Glomerular endothelial cell (primary cell): ENCODE measurements at places on chromosomes 11 and 22. TPM values are rescaled to one million over a fixed set of nuclear protein-coding genes. Genes with fewer than 3 reads are reported as not detected.

- no peak for DNase-seq
Measured at GRCh38 chr11:134580610-134580975, 168.6 kb upstream of the B3GAT1 start.

DNA sequence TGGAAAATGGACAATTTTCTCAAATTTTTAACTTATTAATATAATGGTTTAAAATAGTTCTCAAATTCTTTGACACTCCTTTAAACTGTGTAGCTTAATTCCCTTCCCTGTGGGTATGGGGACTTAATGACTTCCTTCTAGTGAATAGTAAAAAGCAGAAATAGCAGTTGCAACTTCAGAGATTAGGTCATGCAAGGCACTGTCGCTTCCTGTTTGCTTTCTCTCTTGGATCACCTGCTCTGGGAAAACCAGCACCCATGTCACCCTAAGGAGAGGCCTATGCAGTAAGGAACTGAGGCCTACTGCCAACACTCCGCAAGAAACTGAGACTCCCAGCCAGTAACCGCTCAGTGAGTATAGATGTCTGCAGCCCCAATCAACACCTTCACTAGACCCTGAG is 5.5 kb upstream of the PANX3 start:
- DNase-seq = no peak

DNA sequence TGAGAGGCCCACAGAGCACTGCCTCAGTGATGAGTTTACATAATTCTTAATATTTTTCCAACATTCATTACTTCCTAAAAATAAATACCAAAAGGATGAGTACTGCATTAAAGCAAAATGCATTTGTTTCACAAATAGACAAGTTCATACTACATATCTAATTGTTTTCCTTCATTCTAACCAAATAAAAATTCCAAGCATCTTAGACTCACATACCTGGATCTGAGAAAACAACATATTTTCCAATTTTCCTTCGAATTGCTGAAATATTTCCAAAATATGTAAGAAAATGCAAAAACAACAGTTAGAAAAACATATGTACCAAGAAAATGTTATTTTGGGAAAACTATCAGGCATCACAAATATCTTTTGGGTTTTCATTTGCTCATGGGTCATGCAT is 127.9 kb upstream of the CEP126 start:
- DNase-seq = no peak

DNA sequence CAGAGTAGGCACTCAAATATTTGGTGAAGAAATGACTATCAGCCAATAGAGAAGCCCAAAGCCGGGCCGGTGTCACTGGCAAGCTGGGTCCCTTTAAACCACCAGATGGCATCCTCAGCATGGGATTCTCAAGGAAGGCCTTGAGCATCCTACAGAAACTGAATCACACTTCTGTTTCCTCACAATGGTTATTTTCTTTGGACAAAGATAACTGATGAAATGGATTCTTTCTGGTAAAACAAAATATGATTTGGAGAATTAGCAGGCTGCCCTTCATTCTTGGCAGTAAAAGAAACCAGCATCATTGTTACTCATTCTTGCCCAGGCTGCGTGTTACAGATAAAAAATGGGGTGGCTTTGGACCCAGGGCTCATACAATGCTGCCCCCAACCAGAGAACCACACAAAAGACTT is 30.3 kb upstream of the ASPHD2 start:
- peak; percentile 33 for DNase-seq

APOBEC3A gene
- not detected in 2 replicates for total RNA-seq

DNA sequence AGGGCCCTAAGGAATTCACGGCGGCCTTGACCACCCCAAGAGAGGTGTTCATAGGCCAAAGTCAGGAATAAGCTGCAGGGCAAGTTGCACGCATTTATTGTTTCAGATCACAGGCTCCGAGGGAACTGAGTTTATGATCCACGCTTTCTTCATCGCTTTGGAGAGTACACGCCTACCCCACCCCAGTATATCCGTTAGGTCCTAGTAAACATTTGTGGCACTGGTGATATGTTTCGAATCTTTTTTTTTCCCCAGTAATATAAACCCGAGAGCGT is 805 bp downstream of the GANAB start:
- no peak for DNase-seq

ADSL gene
- 81.6 and 112 TPM in 2 replicates for total RNA-seq

KRTAP5-11 gene
- total RNA-seq = not detected in 2 replicates

GRCh38 chr11:95483339-95483738 is 252.3 kb upstream of the SESN3 start:
- no peak for DNase-seq

- no peak for DNase-seq
Measured at GRCh38 chr22:27624705-27625104, 176.9 kb downstream of the MN1 start.

- DNase-seq = no peak
Measured at GRCh38 chr22:38867124-38867455, 4.9 kb downstream of the CBX6 start.

GRCh38 chr11:73335204-73335923 is 27.3 kb downstream of the ARHGEF17 start:
- DNase-seq = no peak

GRCh38 chr11:90187839-90188238 is 35.0 kb downstream of the CHORDC1 start:
- no peak for DNase-seq

- DNase-seq = no peak
Measured at GRCh38 chr22:29310065-29310862, 3.8 kb downstream of the GAS2L1 start.

GRCh38 chr22:49925525-49926128 is 7.2 kb downstream of the CRELD2 start:
- no peak for DNase-seq

DNA sequence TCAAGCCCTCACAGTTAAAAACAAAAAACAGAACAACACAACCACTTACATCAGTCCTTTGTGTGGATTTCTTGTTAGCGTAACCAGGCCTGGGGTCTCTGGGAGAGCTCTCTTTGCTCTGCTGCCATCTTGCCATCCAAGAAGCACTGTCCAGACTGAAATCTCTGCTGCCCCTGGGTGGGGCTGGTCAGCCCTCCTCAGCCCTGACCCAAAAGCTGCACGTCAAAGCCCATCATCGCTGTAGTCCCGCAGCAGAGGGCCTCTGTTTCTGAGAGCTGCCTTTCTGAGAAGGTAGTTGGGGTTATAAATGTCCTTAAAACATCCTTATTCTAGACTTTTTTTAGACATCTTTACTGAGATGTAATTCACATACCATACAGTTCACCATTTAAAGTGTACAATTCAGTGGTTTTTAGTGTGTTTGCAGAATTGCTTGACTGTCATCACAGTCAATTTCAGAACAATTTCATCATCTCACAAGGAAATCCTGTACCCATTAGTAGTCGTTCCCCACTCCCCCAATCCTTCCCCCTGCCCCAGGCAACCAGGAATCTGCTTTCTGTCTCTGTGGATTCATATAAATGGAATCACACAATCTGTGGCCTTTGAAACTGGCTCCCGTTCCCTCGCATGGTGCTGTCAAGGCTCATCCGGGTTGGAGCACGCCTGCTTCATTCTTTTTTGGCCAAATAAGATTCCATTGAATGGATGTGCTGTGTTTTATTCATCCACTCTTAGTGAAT is 94.9 kb downstream of the TBC1D22A start:
- DNase-seq = no peak

- DNase-seq = no peak
Measured at GRCh38 chr11:65700399-65700798, 11.7 kb upstream of the KAT5 start.

GRCh38 chr11:102577182-102577581 is 46.6 kb upstream of the MMP7 start:
- DNase-seq = no peak

DNA sequence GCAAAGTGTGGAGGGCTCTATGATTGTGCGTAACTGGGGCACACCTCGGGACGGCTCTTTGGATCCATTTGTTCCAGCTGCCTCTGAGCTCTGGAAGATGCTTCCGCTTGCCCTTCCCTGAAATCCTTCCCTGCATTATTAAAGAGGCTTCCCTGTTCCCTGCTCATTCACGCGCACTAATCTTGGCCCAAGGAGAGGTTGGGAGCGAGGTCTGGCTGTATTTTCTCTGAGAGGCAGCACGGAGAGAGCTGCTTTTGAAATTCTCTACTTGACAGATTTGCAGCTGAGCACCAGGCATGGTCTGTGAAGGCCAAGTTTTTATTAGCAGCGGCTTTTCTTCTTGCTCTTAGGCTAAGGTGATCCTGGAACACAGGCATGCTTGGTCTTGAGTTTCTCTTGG is 94.8 kb upstream of the NTM start:
- no peak for DNase-seq

OR10D3 gene
- total RNA-seq = not detected in 2 replicates

- DNase-seq = no peak
Measured at GRCh38 chr11:108534274-108534882, 36.2 kb upstream of the POGLUT3 start.

- DNase-seq = no peak
Measured at GRCh38 chr22:38078046-38078840, 5.7 kb downstream of the SLC16A8 start.
